ENCODE measurements at places on chromosomes 7 and 10.

- DNase-seq: no peak
Measured at GRCh38 chr10:17453373-17454091, 863 bp downstream of the ST8SIA6 start.

DNA sequence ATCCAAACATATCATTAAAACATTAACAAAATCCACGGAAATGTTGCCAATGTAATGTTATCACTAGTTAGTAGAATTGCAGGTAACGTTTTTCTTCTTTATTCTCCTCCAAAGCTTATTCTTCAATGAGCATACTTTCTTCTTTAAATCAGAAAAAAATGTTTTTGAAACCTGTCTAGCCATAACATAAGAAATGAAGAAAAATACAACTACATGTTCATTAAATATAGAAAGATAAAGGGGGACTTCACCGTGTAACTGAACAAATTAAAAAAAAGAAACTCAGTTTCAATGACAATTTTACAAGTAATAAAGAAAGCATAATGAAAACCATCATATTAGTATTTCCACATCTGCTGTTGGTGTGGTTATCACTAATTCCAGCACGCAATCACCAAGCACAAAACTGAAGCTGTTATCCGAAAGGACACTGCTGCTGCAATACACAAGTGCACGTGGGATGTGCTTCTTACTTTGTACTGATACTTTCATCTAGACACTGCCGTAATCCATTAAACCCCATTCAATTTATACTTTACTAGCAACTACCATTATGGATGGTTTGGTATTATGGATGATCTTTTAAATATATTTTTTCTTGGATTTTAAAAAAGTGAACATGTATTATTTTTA, 9.6 kb downstream of the ESYT2 start:
- no peak for DNase-seq

DNA sequence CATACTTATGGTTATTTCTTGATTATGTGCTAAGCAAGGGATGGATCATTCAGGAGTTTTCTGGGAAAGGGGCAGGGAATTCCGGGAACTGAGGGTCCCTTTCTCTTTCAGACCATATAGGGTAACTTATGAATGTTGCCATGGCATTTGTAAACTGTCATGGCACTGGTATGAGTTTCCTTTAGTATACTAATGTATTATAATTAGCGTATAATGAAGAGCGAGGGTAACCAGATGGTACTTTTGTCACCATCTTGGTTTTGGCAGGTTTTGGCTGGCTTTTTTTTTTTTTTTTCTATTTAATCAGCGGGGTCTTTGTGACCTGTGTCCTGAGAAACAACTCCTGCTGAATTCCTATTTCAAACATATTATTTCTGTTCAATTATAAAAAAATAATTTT, 237.6 kb upstream of the PTER start:
- no peak for DNase-seq

DNA sequence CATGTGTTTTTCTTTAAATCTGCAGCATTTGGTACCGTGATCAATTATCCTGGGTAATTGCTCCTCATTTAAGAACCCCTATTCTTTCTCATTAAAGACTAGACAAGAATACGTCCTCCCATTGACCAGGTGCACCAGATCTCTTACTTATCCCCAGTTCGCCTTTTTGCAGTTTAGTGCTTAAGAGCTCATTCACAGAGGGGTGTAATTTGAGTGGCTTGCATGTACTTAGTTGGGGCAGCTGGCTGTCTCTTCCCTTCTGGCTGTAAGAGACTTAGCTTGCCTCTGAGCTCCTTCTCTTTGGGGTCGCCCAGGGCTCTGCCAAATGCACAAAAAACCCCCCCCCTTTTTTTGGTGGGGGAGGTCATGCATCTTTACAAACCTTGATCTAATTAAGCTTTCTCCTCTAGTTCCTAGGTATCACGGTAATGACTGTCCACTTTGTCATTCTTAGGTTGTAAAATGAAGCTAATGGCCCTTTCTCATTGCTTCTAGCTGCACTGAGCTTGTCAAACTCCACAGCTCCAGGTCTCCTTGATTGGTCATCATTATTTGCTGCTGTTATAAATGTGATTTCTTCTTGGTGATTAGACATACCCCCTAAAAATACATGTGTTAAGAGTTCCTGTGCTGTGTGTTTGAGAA, 26.3 kb downstream of the GAD2 start:
- DNase-seq: no peak

GRCh38 chr10:1110674-1111119, 54.5 kb downstream of the WDR37 start:
- no peak for DNase-seq

DNA sequence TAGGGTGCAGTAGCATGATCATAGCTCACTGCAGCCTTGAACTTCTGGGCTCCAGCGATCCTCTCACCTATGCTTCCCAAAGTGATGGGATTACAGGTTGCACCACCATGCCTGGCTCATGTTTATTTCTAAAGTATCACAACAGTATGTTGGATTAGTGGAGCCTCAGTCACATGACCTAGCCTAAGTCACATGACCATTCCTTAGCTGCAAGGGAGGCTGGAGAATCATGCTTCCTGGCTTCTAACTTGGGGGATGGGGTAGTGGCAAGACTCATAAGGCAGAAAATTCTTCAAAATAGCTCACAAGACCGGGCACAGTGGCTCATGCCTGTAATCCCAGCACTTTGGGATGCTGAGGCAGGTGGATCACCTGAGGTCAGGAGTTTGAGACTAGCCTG, 26.9 kb upstream of the TPST1 start:
- no peak for DNase-seq

GRCh38 chr10:123449234-123449962, 216.8 kb upstream of the GPR26 start:
- DNase-seq: no peak

Data from fibroblast of the conjunctiva (primary cell).